ENCODE measurements at places on chromosomes 3 and 15.

DNA sequence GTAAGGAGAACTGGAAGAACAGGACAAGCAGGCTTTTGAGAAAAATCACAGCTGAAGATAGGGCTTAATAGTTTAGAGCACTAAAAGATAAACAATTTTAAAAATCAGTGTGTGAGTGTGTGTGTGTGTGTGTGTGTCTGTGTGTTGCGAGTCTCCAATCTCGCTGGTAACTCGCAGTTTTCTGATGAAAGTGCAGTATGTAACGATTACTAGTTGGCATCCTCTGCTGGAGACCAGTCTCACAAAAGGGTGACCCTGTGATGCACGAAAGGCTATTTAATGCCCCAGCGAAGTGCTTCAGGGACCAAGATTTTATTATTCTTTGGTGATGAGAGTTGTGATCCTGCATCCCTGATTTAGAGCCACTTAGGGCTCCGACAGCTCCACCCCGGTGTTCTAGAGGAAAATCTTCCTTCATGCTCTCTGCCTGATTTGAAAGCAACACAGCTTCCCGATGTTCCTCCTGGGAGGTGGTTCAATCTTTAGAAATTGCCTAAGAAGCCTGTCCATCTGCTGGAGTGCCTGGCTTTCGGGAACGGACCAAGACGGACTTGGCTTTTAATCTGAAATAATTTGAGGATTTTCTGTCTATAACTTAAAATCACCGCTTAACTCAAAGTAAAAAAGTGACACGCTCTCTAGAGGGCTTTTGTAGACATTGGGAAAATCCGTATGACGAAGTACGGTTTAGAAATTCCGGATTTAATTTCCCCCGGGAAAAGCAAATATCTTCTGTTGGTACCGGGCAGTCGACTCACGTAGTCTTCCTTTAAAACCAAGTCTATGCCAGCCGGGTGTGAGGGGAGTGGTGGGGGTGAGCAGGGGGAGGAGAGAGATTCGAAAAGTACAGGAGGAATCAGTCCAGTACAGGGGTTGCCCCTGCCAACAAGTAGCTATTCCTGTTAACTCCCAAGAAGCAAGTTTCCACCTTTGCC is 1.1 kb upstream of the ALCAM start:
- no peak for DNase-seq

DNA sequence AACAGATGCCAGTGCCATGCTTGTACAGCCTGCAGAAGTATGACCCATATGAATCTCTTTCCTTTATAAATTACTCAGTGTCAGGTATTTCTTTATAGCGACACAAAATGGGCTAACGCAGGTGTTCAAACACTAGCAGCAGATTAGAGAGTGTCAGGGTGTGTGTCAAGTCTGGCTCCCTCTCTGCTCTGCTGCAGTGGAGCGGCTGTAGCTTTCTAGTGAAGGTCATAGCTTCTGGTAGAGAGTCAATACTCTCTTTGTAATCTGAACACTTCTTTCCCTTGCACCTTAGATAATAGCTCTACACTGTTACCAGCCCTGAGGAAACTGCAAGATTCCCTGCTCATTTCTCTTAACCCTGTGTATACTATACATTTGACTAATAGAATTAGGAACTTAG is 483.2 kb upstream of the TGFBR2 start:
- no peak for DNase-seq

DNA sequence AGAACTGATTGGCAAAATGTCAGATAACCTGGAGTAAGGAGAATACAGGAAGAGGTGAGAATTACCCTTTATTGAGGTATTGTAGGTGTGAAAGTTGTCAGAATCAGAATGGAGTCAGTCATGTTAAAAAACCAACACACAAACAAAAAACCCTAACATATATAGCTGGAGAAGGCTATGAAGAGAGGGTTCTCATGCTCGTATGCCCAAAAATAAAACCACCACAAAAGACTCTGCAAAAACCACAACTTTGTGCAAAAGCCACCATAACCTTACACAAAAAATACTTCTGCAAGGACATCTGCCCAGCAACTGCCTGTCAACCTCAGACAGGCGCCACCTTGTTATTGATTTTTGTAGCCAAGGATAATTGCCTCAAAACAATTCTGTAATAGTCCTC is 136.0 kb downstream of the CD47 start:
- DNase-seq, result no peak

- no peak for DNase-seq
These were observed 14.7 kb downstream of the PPARG start for GRCh38 chr3:12303534-12303933.

DNA sequence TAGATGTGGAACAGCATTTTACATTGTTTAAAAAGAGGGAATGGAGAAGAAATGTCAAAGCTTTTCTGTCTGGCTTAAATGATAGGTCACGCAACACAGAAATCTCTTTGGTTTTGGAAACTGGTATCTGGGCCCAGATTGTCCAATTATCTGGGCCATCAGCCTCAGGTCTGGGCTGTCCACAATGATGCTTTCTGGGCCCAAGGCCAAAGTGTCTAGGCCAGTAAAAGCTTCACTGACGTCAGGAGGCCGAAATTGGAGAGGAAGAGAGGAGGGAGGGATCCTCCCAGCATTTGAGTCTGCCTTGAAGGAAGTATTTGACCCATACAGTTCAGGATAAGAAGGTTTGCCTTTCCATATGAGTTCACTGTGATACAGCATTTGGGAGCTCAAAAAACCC is 60.7 kb upstream of the ALDH1A3 start:
- DNase-seq, result no peak

- no peak for DNase-seq
These were observed 57.6 kb upstream of the MEX3B start for GRCh38 chr15:82103468-82103867.

DNA sequence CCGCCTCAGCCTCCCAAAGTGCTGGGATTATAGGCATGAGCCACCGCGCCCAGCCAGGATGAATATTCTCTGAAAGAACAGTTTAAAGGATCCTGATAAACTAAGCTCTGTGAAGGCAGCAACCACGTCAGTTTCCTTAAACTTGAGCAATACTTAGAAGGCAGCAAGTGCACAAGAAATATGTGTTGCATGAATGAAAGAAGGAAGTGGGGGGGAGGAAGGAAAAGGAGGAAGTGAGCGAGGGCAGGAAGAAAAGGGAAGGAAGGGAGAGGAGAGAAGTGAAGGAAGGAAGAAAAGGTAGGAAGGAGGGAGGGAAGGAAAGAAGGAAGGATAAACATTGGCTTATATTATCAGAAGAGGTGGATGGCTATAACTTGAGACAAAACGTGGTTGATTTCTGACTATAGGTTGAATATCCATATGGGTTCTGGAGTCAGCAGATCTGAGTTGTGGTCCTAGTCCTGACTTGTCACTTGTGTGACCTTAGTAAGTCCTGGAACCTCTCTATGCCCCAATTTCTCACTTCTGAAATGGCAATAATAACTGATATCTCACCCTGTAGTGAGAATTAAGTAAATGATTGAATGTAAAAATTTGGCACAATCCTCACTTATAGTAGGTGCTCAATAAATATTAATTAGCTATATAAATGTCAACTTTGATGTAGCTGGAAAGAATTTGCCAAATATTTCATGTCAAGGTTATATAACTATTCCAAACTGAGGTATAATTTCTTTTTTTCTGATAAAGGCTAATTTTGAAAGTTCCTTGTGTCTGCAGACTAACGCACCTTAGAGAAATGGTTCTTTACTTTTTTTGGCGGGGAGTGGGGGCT is 12.0 kb upstream of the SEMA4B start:
- no peak for DNase-seq

- DNase-seq, result no peak
These were observed 35.9 kb upstream of the PPP2R3A start for GRCh38 chr3:135929670-135930069.

DNA sequence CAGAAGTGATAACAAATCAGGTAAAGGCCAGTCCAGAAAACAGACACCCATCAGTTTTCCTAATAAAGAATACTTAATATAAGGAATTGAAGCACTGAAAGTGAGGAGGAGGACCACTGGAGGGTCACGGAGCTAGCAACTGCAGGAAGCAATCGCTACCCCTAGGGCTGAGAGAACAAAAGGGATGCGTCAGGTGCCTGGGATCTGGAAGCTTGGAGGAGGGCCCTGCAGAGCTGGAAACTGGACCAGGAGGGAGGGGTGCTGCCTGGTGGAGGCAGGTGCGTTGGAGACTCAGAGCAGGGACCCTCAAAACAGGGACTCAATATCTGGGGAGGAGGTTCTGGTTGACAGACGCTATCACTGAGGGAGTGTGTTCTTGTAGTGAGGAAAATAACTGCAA is 308.1 kb upstream of the RASGRP1 start:
- DNase-seq, result no peak

DNA sequence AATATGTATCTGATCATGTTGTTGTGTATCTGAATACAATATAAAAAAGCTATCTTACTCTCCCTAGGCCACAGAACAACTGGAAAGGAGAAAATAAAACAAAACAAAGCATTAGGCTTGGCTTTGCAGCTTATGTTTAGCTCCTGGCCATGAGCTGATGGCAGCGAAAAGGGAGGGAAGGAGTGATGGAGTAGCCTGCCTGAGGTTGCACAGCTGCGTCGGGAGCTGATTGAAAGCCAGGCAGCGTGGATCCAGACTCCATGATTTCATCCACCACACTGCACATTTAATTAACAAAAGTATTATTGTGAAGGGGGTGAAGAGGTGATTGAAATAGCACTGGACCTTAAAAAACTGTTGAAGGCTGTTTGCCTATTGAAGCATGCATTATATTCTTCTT is 212.2 kb downstream of the GABRG3 start:
- DNase-seq, result no peak

DNA sequence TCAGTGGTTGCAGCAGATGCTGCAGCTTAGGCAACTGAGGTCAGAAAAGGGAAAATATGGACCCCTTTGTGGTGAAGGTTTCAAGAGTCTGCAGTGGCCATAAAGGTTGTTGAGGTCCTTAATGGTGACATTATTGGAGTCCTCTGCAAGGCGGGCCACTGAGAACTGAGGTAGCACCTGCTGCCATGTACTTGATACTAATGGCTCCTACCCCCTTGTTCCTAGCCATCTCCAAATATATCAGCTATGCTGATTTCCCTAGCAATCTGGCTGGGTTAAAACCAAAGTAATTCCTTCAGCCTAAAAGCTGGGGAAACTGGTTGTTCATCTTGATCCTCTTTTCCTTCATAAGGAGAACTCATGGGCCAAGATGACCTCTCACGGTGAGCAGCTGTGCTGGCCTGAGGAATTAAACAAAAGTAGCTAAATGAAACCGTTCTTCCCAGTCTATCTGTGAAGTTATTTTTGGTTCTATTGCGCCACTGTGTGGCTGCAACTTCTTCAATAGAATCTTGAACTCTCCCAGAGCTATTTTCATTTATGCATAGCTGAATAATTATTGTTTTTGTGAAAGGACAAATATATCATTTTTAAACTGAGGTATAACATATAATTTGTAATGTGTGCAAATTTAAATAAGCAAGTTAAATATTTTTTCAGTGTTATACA is 76.1 kb upstream of the PLSCR4 start:
- DNase-seq, result no peak

DNA sequence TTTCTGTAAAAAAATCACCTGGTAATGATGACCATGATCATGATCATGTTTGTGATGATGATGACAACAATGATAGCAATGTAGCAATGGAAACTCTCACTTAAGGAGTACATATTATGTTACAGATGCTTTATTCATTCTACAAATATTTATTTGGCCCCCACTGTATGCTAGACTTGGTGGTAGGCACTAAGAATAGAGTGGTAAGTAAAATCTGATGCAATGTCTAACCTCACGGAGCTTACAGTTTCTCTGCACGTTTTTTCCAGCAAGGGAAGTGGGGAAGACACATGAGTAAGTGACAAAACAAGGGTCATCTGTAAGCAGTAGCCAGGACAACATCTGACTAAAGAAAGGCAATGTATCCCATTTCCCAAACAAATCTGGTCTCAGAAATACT is 199.4 kb upstream of the MRPL3 start:
- DNase-seq, result no peak

- no peak for DNase-seq
These were observed 23.3 kb downstream of the WWTR1 start for GRCh38 chr3:149634573-149634972.

- DNase-seq, result no peak
These were observed 25.5 kb downstream of the CD276 start for GRCh38 chr15:73709686-73710085.

- no peak for DNase-seq
These were observed 321.8 kb upstream of the MME start for GRCh38 chr3:154758109-154758868.

DNA sequence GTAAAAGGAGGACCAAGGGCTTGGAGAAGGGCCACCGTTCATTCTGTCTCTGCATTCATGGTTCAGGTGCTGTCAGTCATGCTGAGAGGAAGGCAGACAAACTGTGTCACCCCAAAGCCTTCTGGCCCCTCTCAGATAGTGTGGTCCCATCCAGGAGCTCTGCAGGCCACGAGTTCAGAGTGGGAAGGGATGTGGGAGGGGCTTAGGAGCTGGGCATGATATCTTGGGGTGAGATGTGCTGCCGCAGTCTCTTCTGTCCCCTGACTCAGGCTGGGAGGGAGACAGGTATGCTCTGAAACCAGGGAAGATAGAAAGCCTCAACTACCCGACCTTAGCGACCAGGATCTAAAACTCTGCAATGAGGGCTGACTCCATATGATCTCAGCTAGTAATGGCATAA is 19.6 kb upstream of the MYO1E start:
- DNase-seq, result no peak

DNA sequence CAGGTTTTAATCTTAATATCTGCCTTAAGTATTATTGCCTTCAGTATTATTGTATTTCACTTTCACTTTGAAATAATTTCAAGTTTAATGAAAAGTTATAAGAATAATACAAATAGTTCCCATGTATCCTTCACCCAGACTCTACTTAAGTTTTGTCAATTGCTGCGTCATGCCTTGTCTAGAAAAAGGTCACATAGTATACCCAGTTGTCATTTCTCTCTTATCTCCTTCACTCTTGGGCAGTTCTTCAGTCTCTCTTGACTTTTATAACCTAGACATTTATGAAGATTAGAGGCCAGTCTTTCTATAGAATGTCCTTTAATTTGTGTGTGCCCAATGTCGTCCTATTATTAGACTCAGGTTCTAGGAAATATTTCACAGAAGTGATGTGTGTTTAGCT is 367.7 kb downstream of the LSAMP start:
- DNase-seq, result no peak

DNA sequence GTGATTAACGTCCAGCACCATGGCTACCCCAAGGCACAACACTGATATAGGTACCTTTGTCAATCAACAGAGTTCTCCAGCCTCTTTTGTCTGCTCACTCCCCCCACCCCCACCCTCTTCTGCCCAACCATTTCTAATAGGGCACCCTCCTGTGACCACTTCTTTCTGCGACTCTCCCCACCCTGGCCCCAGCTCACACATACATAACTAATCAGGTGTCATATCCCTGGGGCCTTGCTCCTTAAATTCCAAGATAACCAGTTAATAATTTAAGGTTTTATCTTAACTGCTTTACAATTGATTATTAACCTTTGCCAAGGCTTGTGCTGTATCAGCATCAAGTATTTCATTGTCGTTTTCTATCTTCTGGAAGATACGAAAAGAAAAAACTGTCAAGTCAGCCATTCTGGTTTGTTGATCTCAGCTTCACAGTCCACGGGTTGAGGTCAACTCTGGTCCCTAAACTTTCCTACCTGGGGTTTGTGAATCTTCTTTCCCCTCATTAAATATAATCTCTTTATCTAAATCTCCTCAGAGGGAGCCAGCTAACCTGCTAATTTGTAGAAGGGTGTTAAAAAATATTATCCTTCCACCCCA is 27.3 kb upstream of the SLC28A2 start:
- no peak for DNase-seq

All from left ventricle myocardium superior (tissue), 1 donor.